ENCODE measurements at places on chromosomes 2 and 18. TPM values are rescaled to one million over a fixed set of nuclear protein-coding genes. Genes with fewer than 3 reads are reported as not detected.

DNA sequence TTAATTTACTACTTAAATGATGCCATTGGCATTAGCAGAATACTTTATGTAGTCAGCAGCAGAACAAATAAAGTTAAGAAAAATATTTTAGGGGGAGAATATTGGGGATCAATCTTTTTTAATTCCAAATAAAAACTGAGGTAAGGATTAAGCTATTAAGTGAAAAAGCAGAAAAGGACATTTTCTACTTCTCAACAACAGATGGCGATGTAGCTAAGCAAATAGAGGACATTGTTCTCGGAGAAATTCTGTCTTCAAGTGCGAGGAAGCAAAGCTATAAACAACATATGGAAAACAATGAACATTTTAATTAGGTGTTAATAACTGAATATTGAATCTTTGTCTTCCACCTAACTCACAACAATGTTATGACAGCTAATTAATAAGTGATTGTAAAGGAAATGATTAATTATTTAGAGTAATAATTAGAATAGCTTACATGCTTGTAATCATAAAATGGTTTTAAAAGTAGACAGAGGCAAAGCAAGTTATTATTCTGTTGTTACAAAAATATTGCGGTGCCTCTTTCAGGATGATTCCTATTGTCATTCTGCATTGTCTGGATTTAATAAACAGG, 32.9 kb upstream of the CCDC93 start:
- no peak for DNase-seq

DNA sequence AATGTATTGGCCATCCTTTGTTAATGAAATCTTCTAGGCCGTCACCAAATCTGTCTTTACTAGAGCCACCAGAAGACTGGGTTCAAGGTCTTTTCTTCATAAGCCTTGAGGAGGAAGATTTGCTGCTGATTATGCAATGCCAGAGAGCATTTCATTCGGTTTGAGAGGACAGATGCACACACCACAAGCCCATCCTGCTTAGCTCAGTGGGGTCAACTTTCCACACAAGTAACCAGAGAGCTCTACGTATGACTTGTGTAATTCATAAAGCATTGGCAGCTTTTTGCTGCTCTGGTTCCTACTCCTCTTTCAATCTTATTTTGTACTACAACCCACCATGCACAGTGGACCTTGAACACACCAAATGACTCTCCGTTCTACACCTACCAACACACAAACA, 106.9 kb downstream of the OSR1 start:
- DNase-seq: no peak

DNA sequence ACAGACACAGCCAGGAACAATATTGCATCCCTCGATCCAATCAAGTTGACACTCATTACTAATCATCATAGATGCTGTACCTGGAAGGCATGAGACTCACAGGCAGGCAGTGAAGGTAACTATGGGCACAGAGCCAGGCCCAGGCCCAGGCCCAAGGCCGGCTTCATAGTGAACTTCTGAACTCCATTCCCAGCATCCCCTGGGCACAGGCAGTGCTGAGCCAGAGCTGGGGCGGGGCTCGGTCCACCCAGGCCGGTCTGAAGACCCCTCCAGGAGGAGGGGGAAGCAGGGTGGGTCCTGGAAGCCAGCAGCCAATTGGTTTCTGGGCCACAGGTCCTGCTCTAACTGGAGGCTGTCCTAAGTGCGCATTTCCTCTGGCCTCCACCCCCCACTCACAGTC, 37.6 kb downstream of the MLPH start:
- DNase-seq: no peak

DNA sequence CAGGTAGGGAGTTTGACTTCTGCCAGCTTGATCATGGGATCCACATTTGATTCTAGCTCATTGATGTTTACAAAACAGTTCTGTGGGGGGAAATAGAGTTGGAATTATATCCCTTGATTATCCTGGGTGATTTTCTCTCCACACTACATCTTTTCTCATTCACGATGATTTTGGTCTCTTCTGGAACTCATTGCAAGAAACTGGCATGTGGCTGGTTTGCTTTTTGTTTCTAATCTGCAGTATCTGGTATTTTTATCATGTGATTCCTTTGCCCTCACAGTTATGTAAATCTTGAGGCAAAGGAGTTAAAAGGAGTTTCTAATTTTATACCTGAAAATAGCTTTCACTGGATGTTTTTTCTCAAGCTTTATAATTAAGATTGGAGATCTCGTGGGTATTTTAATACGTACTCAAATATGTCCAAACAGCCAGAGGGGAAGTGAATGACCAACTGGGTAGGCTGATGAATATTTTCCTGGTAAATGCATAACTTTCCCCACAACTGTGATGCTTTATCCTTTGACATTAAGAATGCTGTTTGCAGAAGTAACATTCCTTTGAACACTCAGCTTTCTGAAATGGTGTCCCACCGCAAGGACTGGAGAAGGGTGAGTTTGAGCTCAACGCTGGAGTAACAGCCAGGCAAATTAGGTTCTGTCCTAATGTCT, 502.9 kb upstream of the ZEB2 start:
- DNase-seq: no peak

GRCh38 chr2:74834792-74835755, 1.1 kb downstream of the HK2 start:
- no peak for DNase-seq

DNA sequence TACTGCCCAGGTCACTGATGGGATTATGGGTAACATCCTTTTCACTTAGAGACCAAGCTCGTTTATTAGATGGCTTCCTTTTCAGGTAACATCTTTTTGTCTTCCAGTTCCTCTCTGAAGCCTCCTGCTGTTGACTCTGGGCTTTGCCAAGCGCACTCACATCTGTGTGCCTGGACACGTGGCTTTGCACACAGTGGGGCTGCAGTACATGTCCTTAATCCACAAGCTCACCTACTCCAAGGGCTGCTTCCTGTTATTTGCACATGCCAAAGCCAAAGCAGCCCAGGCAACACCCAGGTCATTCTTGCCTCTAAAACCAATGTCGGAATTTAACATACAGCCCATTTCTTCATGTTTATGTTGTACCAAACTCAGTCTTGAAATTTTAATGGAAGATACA, 124.2 kb upstream of the BOD1L2 start:
- DNase-seq: no peak

DNA sequence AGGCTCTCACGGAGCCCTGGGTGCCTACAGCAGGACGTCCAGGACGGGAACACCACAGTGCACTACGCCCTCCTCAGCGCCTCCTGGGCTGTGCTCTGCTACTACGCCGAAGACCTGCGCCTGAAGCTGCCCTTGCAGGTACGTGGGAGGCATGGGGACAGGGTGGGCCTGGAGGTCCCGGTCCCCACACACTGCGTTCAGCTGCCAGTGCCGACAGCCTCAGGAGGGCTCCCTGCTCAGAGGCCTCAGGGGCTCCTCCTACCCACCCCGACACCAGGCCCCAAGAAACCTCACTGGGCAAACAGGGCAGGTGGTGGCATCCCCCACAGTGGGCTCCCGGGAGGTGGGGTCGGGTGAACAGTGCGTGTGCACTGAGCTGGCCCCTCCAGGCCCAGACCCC, 10.8 kb downstream of the ANO7 start:
- no peak for DNase-seq

DNA sequence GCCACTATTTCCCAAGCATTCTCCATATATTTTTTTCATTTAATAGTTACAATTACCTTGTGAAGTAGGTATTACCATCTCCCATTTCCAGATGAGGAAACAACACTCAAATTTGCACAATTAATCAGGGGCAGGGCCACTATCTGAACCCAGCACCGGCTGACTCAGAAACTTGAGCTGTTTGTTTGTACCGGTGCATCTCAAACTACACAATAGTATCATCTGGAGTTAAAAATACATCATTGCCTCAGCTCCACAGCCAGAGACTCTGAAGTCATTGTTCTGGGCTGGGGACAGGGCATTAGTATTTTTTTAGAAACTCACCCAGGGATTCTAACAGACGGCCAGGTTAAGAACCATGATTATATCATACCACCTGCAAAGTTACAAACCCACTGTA, 55.9 kb downstream of the CDCA7 start:
- no peak for DNase-seq

GRCh38 chr2:136134126-136134525, 16.2 kb upstream of the CXCR4 start:
- DNase-seq: no peak

DNA sequence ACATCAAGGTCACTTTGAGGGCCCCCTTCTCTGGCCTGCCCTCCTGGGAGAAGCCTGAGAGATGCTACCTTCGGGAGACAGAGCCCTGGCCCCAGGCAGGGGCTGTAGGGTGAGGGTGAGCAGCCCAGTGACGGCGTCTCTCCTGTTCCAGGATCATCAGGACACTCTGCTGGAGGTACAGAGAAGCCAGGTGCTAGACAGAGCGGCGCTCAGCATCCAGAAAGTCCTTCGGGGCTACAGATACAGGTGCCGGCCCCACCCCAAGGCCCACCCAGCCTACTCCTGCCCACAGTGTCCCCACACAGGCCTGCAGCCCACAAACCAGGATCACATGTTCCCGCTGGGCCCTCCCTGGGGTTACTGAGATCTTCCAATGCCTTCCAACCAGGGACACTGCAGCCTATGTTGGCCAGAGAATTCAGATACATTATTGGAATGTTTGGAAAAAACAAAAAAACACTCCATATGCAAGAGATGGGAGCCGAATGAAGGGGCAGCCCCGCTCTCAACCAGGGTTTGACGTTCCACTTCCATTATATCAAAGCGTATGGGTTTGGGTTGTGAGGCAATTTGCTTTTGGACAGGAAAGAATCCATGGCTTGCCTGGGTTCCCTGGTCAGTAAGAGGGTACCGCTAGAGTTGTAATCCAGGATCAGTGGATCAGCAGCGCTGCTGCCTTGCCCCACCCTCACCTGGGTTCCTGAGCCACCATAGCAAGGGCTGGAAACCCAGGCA, 49.5 kb upstream of the GPR17 start:
- no peak for DNase-seq

DNA sequence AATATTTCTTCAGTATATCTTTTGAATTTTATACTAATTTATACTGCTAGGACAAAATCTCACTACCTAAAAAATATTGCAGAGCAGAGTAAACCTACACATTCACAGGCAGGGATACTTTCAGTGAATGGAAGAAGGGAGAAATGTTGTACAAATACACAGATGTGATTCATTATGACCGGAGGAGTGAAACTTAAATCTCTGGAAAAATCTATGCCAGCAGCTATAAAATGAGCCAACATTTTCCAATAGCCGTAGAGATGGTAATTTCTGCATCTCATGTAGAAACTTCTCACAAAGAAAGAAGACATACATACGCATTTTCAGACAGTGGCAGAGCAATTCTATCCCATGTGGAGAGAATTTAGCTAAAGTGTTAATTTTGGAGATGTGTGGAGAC, 54.8 kb downstream of the KCNS3 start:
- DNase-seq: no peak

GRCh38 chr2:199458009-199458805, 468 bp upstream of the SATB2 start:
- no peak for DNase-seq

DNA sequence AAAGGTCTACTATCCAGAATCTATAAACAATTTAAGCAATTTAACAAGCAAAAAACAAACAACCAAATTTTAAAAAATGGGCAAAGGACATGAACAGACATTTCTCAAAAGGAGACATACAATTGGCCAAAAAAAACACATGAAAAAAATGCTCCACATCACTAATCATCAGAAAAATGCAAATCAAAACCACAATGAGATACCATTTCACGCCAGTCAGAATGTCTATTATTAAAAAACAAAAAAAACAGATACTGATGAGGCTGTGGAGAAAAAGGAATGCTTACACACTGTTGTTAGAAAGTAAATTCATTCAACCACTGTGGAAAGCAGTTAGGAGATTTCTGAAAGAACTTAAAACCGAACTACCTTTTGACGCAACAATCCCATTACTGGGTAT, 66.4 kb upstream of the SESTD1 start:
- no peak for DNase-seq

DNA sequence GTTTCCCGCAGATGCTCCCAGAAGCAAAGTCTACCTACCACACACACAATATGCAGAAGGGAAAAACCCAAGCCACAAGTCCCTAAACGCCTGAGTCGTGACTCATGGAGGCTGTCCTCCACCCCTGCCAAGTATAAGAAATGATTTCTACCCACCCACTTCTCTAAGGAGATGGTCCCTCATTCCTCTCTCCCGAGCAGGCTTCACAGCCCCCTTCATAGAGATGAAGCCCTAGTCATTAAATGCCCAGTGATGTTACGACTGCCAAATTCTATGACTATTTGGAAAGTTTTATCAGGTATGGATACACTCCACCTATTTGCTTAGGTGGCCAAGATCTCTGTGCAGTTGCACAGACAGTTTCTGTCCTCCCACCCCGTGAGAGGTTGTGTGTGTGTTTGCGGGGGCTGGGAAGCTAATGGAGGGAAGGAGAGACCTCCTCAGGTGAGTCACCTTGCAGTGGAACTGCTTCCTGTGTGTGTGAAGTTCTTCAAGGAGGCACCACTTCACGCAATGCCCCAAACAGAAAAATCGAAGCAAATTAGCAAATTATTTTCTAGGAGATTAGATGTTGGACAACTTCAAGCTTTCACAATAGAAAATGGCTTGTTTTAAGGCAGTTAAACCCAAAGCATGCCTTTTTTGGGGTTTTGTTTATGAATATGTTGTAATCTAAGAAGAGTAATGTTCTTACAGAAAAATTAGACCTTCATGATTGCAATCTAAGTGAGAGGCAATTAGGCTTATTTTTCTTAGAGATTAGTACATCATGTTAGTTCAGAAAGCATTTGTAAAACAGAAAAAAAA, 175.2 kb downstream of the TGIF1 start:
- DNase-seq: no peak

- no peak for DNase-seq
Measured at GRCh38 chr2:152428800-152429582, 94.0 kb downstream of the FMNL2 start.

GRCh38 chr18:13363359-13363758, 144.8 kb downstream of the LDLRAD4 start:
- DNase-seq: no peak

DNA sequence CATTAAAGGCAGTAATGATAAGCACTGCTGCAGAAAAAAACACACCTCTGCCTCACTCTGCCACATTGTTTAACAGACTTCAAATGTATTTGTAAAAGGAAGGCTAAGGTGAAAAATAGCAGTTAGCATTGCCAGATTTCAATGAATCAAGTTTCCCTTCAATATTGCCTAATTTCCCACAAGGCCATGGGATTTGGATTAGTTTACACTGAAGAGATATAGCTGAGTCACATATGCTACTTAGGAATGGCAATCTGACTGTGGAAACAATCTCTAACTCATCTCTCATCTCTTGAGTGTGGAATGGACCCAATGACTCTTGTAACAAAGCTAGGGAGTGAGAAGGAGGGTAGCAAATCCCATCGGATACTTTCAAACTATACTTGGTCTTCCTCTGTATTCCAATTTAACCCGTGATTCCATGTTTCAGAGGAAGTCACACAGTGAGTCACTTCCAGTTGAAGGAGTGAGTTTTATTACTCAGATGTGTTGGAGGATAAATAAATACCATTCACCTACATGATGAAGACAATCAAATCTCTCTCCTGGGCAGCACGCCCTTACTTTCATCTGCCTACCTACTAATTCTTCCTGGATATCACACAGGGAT, 5.1 kb downstream of the B4GALT6 start:
- no peak for DNase-seq

Gene CHST10
- 11.0 TPM for polyA plus RNA-seq

Gene NIF3L1
- polyA plus RNA-seq: 17.9 TPM

Gene SERPINE2
- 73.3 TPM for polyA plus RNA-seq

Gene HOXD12
- polyA plus RNA-seq: not detected

Gene SLC40A1
- polyA plus RNA-seq: 34.6 TPM

Gene PPM1B
- polyA plus RNA-seq: 31.1 TPM

Gene SCYGR2
- polyA plus RNA-seq: not detected

Gene TUBB6
- 224 TPM for polyA plus RNA-seq

Gene EFR3B
- polyA plus RNA-seq: 5.9 TPM

Gene EGR4
- not detected for polyA plus RNA-seq

Measured in forelimb muscle (tissue), 1 donor.